ENCODE measurements at places on chromosomes 5 and 9.

DNA sequence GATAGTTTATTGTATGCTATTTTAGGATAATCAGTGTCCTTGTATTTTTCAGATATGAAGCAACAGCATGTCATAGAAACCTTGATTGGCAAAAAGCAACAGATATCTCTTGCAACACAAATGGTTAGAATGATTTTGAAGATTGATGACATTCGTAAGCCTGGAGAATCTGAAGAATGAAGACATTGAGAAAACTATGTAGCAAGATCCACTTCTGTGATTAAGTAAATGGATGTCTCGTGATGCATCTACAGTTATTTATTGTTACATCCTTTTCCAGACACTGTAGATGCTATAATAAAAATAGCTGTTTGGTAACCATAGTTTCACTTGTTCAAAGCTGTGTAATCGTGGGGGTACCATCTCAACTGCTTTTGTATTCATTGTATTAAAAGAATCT is 14.5 kb downstream of the CCT5 start:
- DNase-seq, result no peak

DNA sequence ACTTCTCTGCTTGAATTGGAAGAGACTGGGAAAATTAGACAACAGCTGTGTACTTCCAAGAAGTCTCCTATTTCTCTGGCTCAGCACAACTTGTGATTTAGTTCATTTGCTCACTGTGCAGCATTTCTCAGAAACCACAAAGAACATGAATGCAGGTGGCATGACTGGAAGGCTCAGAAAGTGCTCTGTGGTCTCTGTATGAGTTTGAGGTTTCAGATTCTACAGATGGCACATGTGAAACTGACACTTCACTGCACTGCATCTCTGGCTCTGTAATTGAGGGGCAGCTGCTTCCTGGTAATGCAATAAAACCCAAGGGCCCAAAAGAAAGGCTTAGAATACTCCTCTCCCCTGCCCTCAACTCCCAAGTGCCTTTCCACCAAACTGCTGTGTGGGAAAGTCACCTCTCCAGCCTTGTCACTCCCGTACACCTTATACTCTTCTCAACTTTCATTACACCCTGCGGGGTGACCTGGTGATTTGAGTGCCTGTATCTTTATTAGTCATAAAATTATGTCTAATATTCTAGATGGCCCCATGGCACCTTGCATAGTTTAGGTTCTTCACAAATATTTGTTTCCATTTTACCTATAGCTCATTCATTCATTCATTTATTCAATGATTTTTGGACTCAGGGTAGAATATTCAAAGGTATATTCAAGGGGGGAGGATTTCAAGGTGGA is 82.5 kb downstream of the ESM1 start:
- DNase-seq, result peak; percentile 51

GRCh38 chr5:54360089-54360488 is 49.7 kb upstream of the ARL15 start:
- no peak for DNase-seq

GRCh38 chr5:76607353-76607871 is 15.8 kb downstream of the F2RL2 start:
- no peak for DNase-seq

- no peak for DNase-seq
Observed at GRCh38 chr5:168218746-168219145, 72.7 kb upstream of the WWC1 start.

DNA sequence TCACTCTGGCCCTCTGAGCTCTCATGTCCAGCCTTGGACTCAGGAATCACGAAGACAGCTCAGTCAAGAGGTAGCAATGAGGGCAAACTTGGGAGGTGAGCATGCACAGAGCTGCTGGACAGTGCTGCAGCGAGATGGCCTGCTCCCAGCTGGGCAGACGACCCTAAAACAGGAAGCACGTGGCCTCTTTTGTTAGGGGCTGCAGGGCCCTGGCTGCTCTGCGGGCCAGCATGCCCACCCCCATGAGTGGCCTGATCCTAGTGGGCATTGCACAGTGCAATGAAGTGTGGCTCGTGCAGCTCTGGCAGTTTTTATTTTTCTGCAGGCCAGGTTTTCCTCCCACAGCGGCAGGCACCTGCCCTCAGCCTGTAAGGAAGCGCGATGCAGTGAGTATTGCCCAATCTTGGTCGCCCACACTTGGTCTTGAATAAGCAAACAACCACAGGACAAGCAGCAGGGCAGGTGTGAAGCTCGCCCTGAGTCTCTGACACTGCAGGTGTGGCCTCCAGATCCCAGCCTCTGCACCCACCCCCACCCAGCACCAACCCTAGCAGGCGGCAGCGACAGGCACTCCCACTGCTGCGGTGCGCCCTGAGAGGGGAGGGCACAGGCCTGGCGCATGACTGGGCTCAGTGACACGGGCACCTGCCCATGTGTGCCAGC is 60.8 kb downstream of the SEMA4D start:
- DNase-seq, result peak; percentile 40

DNA sequence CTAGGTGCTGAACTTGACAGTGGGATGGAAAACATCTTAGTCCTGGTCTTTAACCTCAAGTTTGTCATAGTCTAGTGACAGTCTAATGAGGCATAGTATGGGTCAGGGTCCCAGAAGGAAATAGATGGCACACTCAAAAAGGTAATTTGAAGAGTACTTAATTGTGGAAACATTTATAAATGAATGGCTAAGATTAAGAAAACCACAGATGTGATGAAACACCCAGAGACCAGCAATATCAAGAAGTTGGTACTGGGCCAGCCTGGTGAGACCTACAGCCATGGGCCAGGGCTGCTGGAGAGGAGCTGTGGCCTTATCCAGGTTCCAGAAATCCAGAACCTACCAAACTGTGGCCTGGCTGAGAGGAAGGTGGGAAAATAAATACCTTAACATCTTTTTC is 93.5 kb upstream of the ATG10 start:
- DNase-seq, result peak; percentile 3

- DNase-seq, result no peak
Observed at GRCh38 chr9:124412228-124412575, 3.0 kb downstream of the PSMB7 start.

DNA sequence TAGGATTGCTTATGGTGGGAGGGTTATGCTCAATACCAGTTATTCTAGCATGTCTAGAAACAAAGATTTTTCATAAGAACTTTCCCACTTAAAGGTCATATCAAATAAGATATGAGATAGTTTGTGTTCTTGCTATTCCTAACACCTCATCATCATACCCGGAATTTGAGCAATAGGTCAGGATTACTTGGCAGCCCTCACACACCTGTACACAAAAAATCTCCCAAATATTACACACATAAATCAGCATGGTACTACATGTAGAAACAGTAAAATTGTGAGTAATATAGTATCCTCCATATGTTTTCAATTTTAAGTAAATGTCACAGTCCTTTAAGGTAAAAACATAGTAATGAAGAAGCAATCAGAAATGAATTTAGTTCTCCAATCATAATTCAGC is 113.7 kb downstream of the SLC25A46 start:
- DNase-seq, result no peak

- no peak for DNase-seq
Observed at GRCh38 chr9:87395804-87396479, 101.7 kb upstream of the DAPK1 start.

DNA sequence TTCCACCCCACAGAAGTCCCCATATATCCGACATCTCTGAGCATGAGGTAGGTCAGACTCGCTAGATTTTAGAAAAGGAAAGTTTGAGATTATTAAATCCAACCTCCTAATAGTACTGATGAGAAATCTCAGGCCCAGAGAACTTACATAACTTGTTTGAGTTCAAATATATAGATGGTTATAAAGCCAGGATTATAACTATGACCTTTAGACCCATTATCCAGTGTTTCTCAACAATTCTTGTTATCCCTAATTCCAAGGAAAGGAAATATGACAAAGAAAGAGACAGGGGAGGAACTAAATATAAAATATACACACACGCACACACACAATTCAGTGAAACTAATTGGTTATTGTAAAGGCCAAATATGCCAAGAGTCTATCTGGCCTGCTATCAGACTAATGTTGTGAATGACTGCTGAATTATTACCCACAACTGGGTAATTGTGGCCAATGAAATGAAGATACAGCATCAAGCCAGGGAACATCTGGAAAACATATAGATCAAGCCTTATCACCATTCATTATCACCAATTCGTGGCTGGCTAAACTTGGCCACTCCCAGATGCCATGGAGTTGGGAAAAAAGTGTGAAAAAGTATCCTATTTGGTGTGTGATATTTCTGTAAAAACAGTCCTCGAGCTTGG is 248.4 kb downstream of the PRELID2 start:
- no peak for DNase-seq

DNA sequence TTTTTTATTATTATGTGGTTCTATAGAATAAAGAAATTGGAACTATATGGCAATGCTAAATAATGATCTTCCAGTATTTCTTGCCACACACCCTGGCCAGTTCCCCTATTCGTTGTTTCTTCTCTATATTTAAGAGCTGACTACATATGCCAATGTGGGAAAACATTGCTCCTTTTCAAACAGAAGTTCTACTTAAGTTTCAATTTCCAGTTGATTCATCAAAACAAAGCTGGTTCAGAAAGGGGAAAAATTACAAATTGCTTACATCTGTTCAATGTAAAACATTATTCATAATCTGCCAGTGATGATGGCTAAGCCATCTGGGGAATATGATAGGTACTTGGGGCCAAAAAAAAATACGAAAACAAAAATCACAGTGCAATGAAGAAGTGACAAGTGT is 76.9 kb downstream of the ST8SIA4 start:
- DNase-seq, result no peak

DNA sequence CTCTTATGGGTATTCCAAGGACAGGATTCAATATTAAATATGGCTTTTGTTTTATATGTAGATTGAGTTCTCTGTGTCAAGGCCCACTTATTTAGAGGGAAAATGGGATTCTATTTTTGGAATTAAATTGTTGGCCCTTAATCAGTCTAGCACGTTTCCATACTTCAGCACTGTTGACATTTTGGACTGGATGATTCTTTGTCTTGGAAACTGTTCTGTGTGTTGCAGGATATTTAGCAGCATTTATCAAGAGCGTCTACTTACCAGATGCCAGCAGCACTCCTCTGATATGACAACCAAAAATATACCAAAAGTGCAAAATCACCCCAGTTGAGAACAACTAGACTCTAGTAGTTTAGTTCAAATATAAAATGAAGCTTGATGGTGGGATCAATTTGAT is 1027.0 kb upstream of the COX7C start:
- no peak for DNase-seq

DNA sequence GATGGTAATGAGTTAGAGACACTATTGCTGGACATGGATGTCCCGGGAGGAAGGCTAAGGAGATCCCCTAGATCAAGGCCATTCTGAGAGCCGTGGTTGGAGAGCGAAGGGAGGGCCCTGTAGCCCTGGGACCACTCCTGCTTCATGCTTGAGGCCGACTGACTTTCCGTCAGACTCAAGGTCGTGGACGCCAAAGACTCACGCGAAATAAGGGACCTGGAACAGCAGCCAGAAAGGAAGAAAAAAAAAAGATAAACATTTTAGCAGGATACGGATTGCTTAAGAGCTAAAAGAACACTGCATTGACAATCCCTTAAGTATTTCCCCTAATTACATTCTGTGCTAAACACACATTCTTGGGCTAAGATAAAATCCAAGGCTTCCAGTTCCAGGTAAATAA is 181.2 kb downstream of the GLIS3 start:
- no peak for DNase-seq

DNA sequence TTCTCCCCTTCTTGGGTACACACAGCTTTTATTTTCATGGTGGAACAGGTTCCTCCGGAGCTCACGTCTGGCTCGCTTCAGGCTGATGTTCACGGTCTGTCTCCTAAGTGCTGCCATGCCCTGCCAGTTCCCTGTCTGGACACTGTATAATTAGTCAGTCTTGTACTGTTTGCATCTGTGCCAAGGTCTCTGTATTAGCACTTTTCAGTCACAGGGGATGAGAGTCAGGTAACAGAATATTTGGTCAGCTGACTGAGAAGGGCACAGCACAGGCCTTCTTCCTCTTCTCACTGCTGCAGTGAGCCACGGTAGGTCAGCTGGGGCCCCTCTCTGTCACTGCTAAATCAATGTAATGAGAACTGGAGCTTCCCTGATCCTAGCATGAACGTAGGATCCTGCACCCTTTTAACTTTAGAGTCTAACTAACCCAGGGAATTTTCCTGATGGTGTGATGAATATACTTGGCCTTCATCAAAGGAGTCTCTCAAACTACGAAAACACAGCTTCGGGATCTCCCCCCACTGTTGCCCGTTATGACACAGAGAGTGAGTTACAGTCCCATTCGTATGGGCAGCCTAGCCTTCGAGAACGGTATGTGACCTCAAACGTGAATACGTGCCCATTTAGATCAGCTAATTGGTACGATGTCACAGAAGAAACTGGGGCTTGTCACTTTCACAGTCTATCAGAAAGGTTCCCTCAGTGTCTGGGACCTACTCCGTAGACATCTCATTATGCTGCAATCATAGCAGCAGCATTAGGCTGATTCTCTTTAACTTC is 354.1 kb upstream of the RFX3 start:
- peak; percentile 73 for DNase-seq

- DNase-seq, result no peak
Observed at GRCh38 chr9:99859243-99859980, 37.7 kb downstream of the NR4A3 start.

- DNase-seq, result no peak
Observed at GRCh38 chr5:38582975-38583319, 26.5 kb upstream of the LIFR start.

- DNase-seq, result no peak
Observed at GRCh38 chr5:108420158-108420557, 38.3 kb upstream of the FBXL17 start.
